ENCODE measurements at places on chromosomes 3 and 15.

GRCh38 chr3:152399374-152399773 is 130.6 kb downstream of the MBNL1 start:
- no peak for DNase-seq

DNA sequence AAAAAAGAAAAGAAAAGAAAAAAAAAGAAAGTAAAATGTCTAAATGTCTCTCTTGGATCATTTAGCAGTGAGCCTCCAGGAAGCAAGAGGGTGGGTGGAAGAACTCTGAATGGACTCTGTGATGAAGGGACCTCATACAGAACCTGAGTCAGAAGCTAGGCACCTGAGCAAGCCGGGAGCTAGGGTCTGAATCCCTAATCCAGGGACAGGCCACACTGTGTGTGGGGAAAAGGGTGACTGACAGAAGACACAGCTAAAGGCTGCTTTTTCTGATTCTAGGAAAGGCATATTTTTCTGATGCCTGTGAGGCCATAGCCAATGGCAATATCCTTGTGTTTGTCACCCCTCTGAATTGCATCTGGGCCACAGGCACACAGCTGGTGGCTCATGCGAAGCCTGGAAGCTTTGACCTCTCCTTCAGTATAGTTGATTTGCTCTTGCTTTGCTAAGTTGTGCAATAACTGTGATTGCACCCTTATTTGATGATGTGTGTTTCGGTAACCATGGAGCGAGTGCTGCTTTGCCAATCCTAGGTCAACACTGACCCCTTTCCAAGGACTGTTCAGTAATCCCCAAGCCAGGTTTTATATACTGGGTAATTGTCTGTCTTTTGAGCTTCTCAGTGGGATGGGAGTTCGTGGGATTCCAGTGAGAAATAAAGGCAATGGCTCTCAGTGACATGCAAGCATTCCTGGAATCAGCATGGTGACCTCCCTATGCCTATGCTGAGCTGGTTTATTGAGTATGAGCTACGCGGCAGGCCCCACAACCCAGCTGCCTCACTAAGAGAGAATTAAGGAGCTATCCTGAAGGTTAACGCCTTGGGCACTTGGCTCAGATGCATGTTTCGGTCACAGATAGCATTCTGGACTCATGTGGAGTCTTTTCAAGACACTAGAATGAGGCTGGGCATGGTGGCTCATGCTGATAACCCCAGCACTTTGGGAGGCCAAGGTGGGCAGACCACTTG is 49.0 kb upstream of the OSBPL11 start:
- no peak for DNase-seq

- no peak for DNase-seq
These were observed 156.0 kb upstream of the MRPL3 start for GRCh38 chr3:131658771-131659170.

DNA sequence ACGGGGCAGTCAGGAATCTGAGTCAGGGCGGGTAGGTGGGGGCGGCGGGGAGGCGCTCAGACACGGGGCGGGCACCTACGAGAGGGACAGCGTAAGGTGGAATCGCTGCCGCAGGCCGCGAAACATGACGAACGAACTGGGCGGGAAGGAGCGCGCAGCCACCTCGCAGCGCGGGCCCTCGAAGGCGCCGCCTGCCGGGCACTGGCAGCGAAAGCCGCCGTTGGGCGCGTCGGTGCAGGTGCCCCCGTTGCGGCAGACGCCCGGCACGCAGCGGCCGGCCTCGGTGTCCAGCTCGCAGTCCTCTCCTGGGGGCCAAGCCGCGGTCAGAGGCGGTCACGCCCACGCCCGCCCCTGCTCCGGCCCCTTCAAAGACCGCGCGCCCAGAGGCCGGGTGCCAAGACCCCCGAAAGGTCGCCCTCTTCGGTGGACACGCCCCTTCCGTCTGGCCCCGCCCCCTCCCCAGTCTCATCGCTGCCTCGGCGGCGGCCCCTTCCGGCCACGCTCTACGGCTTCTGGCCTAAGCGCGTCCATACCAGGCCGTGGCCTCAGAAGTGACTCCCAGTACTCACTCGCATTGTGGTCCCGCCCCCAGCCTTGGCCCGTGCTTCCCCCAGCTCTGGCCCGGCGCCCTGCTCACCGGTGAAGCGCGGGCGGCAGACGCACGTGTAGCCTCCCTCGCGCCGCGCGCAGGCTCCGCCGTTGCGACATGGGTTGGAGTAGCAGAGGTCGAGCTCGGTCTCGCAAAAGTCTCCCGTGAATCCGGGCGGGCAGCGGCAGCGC is 6.4 kb downstream of the CELSR3 start:
- peak; percentile 86 for DNase-seq

GRCh38 chr15:64813075-64813474 is 12.4 kb downstream of the PIF1 start:
- no peak for DNase-seq

DNA sequence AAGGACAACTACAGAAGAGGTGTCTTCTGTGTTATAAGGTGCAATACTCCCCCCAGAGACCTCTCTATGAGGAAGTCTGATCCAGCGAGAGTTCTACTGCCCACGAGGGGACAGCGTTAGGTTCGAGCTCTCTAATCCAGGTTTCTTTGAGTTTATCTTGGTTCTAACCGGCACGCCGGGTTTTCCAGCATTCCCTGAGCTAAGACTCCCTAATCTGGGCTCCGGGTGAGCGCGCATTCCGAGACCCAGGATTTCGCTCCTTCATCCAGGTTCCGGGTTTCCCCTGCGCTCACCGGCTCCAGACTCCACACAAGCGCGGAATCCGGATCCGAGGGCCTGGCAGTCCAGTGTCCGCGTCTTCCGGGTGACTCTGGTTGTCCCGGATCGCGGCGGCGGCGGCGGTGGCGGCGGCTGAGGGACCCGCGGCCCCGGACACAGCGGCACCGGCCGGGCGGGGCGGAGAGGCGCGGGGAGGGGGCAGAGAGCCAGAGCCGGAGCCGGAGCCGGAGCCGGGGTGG is at the start of gene ZNF609:
Gene ZNF609 (plus strand): TSS at position 373 of the 518 bp plus-strand sequence. CDS start 38,842 bp downstream, outside the sequence.
- DNase-seq = peak; percentile 94

DNA sequence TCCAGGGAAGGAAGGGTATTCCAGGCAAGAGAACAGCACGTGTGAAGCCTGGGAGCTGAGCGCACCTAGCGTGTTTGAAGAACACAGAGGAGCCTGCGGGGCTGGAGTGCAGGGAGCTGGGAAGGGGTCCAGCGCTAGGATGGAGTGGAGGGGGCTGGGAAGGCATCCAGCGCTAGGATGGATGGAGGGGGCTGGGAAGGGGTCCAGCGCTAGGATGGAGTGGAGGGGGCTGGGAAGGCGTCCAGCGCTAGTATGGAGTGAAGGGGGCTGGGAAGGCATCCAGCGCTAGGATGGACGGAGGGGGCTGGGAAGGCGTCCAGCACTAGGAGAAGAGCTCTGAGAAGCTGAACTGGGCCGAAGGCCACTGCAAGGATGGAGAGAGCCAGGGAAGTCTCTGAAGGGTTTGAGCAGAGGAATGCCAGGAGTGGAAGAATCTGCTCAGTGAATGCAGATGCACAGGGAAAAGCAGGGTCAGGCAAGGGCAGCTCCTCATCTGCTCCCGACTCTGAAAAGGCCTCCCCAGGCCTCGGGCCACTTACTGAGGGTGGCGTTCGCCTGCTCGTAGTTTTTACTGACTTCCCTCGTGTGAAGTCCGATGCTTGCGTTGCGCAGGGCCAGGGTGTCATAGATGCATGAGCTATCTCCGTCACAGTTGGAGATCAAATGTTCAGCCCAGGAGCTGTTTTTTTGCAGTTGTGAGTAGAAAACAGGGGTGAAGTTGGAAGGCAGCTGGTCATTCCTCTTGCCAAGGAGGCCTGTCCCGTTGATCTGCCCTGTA is 39.8 kb downstream of the MUC20 start:
- DNase-seq = no peak

DNA sequence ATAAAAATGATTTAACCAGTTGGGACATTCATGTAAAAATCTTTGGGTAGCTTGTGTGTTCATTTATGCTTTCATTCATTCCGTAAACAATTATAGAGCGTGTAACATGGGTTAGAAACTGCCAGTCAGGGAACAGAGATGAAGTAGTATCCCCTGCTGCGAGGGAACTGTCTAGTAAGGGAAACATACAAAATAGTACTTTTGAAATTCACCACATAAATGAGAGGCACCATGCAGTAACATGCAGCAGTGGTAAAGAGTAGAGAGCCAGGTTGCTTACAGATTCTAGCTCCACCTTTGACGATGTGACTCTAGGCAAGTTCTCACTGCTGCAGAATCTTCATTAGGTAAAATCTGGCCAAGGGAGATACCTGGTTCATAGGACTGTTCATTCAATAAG is 938 bp downstream of the DZIP3 start:
- DNase-seq = no peak

GRCh38 chr3:49673715-49674496 is at the start of gene APEH:
Gene APEH (plus strand): TSS chr3:49674351. CDS start chr3:49674402, 51 bp downstream.
- peak; percentile 98 for DNase-seq

DNA sequence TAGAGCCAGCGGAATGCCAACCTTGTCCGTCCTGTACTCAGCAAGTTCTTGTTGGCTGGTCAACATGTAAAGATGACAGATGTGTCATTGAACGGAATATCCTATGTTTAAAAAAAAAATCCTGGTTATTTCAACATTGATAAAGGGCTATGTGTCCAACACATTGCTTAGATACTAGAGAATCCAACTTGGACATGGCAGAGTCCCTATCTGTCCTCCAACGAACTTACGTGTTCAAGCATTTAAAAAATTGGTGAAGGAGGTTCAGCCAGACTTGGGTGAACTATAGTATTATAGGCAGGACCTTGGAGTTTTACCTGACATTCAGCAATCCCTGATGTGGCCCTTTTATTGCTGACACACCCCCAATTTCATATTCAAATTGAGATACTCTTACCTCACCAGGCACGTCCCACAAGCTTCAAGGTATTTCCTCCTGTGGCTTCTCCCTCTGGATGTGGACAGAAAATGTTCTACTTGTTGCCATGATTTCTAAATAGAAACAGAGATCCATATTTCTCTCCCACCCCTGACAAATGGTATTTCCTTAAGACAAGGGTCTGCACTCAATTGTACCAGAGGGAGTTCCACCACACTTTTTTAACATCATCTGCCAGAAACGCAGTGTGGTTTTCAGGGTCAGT is 207.7 kb upstream of the TPM1 start:
- no peak for DNase-seq

- DNase-seq = no peak
These were observed 380.6 kb upstream of the RBMS3 start for GRCh38 chr3:28900301-28900700.

DNA sequence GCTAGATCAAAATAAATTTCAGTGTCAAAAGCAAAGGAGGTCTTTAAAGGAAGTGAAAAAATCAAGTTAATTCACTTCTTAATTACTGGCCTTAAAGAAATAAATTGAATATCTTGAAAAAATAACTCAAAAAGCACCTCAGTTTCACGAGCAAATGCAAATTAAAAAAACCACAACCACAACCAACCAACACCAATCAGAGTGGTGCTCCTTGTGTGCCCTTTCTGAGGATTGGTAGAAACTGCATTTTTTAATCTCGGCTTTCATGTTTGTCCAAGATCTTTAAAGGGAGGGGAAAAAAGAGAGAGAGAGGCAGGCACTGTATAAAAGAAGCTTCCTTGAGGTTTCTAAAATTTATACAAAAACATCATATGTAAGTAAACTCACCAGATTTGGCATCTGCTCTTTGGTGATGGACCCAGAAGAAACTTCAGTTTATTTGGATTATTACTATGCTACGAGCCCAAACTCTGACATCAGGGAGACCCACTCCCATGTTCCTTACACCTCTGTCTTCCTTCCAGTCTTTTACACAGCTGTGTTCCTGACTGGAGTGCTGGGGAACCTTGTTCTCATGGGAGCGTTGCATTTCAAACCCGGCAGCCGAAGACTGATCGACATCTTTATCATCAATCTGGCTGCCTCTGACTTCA is at the start of gene GPR15:
Gene GPR15 (plus strand): TSS at position 357 of the 653 bp plus-strand sequence. CDS start 56 bp downstream, at position 413.
- DNase-seq = no peak

- no peak for DNase-seq
These were observed 2.6 kb upstream of the PLOD2 start for GRCh38 chr3:146163584-146163983.

- no peak for DNase-seq
These were observed 271.4 kb downstream of the ARRDC4 start for GRCh38 chr15:98231696-98232440.

GRCh38 chr15:20348900-20349773 is 192.5 kb downstream of the GOLGA6L6 start:
- DNase-seq = no peak

- DNase-seq = peak; percentile 6
These were observed 37.0 kb upstream of the CDCP1 start for GRCh38 chr3:45182915-45183871.

GRCh38 chr15:28936481-28936881 is 50.7 kb downstream of the APBA2 start:
- no peak for DNase-seq

DNA sequence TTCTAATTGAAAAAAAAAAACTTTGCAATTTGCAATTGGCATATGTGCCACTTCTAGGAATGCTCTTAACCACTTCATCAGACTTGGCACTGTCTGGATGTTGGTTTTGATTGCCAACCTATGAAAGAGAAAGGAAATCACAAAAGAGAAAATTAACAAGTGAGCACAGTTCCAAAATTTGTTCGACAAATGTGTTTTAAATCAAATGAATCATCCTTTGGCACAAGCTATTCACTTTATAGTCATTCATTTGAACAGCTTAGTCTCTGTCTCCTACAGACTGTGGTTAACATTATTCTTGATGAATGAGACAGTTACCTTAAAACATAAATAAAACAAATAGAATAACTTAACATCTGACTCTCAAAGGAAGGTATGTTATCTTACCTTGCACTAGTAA is 265.0 kb downstream of the EPHA3 start:
- no peak for DNase-seq

DNA sequence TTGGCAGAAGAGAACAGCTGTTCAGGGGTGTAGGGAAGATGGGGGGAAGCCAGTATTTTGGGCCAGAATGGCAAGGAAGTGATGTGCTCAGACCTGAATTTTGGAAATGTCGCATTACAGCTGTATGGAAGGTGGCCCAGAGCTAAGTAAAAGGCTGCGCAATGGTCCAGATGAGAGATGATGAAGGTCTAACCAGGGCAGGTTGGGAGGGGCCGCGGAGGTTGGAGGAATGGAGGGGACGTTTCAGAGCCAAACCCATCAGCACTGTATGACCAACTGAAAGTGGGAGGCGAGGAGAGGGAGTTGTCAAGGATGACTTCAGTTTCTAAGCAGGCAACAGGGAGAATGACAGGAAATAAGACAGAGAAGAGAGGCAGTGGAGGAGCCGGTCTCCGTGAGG is 60.8 kb downstream of the ADCY5 start:
- DNase-seq = no peak

DNA sequence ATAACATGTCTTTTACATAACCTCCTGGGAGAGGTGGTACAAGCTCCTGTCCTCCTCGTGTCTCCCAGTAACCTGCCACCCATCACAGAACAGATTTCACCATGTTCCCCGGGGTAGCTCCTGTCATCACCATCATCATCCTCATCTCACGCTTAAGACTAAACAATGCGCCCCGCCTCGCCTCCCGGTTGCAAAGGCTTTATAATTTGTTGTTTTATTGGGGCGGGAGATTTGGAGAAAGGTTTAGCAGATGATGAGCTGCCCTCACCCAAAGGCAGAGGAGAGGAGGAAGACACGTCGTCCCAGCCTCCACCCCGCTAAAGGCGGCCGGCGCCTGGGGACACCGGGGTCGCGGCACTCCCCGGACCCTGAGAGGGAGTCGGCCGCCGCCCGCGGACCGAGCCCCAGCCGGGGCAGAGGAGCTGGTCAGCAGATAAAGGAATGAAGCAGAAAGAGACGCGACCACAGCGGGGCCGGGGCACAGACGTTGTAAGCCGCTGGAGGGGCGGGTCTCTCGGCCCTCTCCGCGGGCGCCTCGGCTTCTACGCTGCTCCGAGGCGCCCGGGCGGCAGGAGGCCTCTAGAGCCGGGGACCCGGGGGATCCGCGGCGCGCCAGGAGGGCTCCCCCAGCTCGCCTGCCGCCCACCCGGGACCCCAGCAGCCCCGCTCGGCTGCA is 589 bp downstream of the HERC1 start:
- DNase-seq = peak; percentile 43
